Stimulated activated CD8-positive, alpha-beta memory T cell treated with anti-CD3 and anti-CD28 coated beads, Interleukin-15, amount 100 ng/mL, for 24 hours (primary cell): ENCODE measurements at places on chromosomes 2 and 18.

- DNase-seq = no peak
Observed at GRCh38 chr2:160869411-160869810, 290.8 kb upstream of the TANK start.

DNA sequence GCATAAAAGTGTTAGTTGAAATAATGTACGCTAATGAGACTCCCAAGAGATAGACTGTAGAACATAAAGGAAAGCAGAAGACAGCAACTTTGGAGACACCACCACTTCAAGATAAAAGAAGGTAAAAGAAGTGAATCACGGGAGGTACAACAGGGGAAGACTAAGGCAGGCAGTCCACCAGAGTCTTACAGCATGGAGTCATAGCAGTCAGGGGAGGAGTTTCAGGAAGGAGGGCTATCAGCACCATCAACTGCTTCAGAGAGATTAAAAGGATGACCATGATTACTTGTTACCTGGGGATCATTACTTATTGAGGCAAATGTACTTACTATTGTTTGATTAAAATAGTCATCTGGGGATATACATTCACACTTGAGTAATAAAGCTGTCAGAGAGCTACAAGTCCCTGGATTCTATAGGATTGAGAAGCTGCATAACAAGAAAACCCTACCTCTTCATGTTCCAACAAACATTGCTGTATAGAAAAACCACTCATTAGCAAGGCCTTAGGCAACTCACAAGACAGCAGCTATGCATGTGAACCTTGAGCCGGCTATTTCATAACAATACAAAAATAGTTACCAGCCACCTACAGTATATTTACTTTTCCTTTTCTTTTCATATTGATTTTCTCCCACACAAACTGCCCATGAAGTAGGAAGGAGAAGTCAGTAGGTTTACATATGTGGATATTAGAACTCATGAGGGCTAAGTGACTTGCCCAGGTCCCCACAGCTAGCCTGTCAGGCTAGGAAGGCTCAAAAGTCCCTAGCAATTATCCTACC is 101.7 kb downstream of the PDE11A start:
- no peak for DNase-seq

DNA sequence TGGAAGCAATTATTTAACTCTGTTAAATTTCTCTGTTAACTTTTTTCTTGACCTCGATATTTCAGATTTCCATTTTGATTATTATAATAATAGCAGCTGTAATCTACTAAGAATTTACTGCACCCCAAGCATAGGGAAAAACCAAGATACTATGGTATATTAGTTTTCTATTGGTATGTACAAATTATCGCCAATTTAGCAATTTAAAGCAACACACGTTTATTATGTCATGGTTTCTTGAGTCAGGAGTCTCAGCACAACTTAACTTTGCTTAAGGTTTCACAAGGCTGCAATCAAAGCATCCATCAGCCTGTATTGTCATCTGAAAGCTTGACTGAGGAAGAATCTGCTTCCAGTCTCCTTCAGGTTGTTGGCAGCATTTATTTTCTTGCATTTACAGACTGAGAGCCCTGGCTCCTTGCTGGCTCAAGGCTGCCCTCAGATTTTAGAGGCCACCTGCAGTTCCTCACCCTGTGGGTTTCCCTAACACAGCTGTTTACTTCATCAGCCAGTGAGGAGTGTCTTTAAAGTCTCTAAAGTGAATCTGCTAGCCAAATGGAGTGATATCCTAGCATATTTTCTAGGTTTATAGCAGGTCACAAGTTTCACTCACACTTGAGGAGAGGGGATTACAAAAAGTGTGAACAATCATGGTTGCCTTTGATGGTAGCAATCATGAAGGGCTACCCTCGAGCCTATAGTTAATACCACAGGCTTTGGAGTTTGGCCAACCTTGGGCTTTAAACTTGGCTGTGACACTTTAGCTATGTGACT is 4.4 kb upstream of the VPS54 start:
- no peak for DNase-seq

GRCh38 chr2:61465045-61465444 is 5.8 kb downstream of the USP34 start:
- no peak for DNase-seq

DNA sequence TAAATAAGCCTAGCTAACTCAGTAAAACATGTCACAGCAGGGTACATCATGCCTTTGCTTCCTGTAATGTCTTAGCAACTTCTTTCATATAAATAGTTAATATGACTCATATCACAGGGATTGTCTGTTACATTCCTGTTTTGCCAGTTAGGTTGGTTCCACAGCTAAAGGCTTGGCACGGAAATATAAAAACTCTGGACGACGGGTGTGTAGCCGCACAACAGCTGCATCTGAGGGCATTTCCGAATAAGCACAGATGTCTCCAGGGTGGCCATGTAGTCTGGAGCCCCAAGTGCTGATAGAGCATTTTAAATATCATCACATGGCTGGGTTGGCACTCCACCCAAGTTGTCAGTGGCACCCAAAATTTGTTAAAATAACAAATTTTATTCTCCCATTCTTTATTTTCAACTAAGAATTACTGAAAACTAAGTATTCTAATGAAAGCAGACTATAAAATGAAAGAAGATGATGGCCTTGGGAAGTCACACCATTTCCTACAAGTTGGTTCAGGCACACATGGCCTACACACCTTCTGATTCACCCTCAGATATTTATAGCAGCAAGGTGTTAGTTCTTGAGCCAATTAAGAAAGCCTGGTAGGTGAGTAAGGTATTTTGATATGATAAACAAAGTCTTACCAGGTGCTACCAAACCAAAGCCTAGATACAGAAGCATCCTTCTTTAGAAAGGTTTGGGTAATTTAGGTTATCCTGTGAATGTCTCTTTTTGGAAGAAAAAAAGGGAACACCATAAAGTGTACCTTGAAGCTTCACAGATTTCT is 61.8 kb upstream of the STK17B start:
- DNase-seq = no peak

- no peak for DNase-seq
Observed at GRCh38 chr18:72674710-72675109, 130.6 kb upstream of the CBLN2 start.

DNA sequence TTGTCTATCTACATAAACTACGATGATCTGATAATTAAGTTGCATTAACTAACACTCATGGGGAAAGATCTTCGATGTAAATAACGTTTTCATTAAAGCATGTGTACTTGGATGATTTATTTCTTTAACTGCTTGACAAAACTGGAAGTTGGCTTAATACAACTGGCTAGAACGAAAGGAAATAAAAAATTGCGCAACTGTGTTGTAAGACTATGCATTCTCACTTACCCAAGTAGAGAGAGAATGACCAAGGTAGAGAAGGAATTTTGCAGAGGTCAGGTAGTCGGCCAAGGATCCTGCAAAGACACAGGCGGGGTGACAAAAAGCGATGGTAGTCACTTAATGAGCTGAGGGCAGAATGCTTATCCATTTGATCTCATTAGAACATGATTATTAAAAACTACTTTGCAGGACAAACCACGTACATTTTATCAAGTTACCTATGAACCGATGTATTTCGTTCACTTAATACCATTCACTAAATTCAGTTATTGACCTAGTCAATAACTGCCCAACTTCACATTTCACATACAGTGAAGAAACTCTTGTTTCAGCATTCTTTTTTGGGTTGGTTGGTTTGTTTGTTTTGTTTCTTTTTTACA is 900 bp downstream of the SLC40A1 start:
- no peak for DNase-seq

DNA sequence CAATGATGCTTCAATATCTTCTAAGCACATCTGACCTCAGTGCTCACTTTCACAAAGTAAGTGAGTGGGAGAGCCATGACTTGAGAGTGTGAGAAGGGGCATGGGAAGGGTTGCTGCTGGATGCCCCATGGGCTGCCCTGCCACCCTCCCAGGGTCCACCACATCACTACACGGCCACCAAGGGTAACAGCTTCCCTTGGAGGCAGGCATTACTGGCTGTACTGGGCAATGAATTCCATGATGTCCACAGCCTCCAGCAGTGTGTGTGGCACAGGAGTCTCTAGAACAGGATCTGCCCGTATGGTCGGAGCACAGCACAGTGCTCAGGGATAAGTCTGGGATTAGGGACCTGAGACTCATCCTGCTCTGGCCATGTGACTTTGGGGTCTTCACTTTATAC is 481.0 kb upstream of the MYT1L start:
- no peak for DNase-seq

DNA sequence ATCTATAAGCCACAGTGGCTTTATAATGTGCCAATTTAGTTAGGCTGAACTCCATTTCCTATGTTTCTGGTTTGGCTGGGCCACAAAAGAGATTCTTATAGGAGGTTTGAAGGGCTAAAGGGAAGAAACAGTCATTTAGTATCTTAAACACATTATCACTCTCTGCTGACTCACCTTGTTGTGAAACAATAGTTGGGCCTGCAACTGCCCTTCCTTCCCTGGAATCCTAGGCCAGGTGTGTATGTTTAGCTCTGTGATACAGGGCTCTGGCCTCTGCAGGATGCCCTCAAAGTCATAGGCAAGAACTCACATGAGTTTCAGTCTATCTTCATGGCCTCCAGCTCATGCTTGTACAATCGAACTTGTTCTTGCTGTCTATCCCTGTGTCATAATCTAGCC is 400.0 kb upstream of the CELF4 start:
- no peak for DNase-seq

DNA sequence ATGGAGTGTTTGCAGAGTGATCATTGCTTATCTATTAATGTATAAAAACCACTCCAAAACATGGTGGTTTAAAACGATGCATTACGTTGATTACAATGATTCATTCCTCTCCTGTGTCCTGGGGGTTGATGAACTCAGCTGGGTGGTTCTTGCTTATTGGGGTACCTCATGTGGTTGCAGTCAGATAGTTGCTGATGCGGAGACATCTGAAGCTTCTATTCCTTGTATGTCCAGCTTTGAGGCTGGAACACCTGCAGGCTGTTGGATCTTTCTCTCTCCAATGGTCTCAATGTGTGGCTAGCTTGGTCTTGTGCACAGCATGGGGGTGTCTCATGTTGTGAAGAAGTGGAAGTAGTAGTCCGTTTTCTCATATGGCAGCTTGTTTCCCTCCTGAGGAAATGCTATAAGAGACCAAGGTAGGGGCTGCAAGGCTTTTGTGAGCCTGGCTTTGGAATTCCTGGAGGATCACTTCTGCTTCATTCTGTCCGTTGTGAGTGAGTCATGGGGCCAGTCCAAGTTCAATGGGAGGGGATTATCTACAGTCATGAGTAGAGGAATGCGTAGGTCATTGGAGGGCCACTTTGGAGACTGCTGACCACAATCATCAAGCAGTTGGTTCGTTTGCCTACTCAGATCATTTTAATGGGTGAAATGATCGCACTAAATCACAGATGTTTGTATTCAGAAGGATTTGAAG is 601.0 kb downstream of the SLC4A3 start:
- DNase-seq = no peak

DNA sequence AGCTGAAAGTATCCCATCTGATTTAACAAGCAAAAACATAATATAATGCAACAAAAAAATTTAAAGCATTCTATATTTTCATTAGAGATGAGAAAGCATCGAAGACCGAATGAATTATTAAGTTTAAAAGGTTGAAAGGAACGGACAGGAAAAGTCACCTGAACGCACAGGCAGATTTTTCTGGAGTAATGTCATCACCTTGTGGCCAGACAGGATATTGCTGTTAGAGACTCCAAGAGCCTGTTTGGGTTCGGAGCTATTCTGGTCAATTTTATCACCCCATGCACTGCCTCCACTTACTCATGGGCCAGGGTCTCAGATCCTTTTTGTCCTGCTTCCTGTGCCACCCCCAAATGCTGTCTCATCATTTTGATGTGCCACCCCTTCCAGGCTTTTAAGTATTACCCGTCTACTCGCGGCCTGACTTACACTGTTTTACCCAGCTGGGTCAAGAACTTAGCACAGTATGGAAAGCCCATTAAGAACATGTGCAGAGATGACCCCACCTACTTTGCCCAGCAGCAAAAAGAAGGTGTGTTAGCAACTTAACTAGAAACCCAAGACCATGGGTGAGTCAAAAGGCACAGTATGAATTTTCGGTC is 27.3 kb downstream of the GKN2 start:
- no peak for DNase-seq

DNA sequence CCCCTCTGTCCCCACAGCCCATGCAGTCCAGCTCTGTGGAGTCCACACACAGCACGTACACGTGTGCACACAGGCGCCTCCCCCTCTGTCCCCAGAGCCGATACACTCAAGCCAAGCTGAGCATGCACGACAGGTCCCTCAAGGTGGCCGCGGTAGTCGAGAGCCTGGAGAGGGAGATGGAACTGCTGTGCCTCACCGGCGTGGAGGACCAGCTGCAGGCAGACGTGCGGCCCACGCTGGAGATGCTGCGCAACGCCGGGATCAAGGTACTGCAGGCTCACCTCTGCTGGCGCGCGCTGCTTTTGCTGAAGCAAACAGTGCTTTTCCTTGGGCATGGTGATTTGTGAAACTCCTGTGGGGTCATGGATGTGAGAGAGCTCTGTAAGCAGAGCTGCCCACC is 58.5 kb upstream of the NFATC1 start:
- DNase-seq = no peak

GRCh38 chr2:49914281-49914680 is 760.0 kb upstream of the FSHR start:
- DNase-seq = no peak

DNA sequence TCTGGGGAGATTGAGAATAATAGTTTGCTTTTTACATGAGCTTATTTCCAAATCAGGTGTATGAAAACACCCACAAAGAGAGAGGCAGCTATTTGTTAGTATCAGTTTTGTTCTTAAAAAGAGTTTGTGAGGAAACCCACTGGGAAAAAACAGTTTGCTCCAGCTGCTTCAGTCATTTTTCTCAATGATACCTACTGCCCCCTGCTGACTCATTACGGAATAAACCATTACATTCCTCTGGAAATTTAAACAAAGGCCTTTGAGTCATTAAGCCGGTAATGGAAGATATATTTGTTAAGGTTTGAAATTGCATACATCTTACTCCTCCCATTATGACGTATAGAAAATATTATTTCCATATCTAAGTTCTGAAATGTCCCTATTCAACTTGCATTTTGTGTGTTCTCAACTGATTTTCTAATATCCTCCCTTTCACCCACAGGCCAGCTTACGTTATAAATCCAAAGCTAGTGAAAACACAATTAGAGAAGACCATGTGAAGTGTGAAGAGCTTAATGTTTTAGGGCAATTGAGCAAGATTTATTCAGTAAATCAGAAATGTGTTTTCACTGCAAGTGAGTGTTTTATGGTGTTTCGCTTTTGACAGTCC is 761.6 kb downstream of the DSC3 start:
- no peak for DNase-seq

DNA sequence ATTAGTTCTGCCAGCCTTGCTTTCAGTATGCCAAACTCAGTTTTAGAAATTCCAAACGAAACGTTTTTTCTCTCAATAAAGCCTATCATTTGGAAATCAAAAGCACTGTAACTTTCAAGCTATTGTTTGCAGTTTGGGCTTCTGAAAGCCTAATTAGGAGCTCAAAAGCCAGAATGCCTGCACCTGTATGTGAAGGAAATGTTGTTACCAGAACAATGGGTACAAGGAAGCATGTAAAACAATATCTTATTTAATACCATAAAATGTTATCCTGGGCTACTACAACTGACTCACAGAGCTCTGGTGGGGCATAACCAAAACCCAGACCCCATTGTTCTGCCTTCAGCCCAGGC is 12.6 kb upstream of the GULP1 start:
- DNase-seq = no peak
